ENCODE measurements at places on chromosomes 3 and 15.
A peak's percentile ranks its signal among the peaks of the same experiment; 100 is the strongest.

GRCh38 chr3:48957006-48957705 lies 32.9 kb upstream of the P4HTM start:
- ATAC-seq, result no peak

GRCh38 chr3:152430223-152431002 lies 161.7 kb downstream of the MBNL1 start:
- ATAC-seq, result peak; percentile 8

DNA sequence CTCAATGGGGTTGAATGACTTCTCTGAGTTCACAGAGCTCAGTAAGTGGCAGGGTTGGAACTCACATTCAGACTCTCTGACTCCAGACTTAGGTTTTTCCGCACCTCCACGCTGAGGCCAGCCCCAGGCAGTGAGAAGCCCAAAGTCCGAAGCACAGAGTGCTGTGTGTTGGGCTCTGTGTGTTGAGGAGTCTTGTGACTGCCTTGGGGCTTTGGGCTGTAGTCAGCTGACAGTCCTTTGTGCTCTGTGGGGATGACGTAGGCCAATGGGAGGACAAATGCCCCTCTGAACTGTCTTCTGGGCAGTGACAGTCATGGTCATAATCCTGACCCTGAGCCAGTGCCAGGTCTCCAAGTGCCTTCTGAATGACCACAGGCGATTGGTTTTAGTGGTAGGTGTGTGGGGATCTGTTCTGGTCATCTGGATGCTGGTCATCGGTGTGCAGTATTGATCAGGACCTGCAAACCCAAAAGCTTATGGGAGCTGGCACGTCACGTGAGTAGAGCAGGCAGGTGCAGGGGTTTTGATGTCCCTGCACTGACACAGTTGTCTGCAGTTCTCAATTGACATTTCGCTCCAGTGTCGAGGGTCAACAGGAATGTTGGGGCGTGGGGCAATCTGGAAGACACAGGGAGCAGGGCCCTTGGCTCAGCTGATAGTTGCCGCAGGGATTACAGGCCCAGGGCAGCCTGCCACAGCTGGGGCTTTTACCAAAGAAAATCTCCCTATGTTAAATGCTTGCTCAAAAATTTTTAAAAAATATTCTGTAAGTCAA lies 45.3 kb downstream of the CAPN3 start:
- ATAC-seq, result peak; percentile 47

DNA sequence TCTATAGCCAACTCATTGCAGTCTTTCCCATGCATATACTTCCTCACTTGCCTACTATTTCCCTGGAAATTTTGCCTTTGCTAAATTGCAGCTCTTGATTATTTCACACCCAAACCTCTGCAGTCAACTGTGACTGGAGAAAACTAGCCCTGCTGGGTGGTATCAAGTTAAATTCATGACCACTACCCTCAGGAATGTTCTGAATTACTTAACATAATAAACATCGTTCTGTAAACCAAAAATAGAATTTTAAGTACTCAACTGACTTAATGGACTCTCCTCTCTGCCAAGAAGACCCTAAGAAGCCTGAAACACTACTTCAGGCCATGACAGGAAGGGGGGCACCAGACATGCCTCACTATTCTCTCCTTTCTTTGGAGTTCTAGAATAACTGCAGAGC lies 1278.0 kb upstream of the GBE1 start:
- ATAC-seq, result no peak

- peak; percentile 46 for ATAC-seq
Measured at GRCh38 chr15:74906067-74906449, 593 bp downstream of the FAM219B start.

DNA sequence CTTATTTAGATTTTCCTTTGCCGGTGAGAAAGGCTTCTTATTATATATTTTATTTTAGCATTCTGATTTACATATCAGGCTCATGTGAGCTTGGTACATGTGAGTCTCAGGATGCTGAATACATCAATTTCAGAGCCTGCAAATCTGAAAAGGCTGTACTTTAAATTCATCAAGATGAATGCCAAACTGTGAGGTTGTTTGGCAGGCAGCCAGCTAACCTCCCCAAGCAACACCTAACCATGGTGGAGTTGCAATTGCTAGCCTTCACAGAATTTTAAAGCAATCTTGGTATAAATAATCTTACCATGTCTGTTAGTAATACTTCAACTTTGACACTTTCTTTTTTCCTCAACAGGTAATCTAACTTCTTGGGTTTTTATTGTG lies 252.5 kb downstream of the CDIN1 start:
- ATAC-seq, result peak; percentile 27

- ATAC-seq, result no peak
Measured at GRCh38 chr15:67613708-67614107, 71.2 kb downstream of the MAP2K5 start.

DNA sequence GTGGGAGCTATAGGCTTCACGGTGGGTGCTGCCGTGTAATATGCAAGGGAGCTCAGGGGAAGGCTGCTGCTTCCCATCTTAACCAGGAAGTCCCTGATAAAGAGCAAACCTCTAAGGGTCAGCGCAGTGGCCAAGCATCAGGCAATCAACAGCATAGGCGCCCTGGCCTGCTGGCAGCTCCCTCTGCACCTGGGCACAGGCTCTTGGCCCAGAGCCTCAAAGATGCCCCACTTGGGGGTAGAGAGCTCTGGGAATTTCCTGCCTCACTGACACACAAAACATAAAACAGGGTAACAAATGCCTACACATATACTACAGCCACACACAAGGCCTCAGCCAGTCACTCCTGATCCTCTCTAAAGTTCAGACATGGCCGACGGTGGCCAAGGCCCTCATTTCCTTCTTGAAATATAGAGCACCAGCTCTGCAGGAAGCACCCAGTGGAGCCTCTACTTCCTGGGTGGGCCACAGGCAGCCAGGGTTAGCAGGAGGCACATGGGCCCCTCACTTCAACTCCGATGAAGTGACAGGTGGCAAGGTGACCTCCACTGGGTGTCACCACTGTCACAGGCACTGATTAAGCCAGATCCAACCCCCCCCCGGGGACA lies 20.5 kb downstream of the SLC41A3 start:
- ATAC-seq, result no peak

DNA sequence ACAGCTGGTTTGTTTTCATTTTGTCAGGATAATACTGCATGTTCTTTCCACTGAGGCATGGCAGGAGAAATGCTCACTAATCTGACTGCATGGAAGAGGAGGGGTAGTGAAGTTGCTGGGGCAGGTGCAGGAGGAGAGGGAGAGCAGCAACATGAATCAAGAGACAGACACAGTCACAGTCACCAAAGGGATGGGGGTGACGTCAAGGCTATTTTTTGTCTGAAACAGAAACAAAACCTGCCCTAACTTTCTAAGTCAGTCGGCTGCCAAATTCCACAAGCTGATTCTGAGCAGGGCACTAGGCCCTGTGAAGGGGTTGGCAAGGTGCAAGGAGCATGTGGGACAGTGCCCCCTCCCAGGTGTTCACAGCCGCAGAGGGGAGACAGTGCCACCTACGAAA lies 186.6 kb upstream of the NSMCE3 start:
- ATAC-seq, result no peak

DNA sequence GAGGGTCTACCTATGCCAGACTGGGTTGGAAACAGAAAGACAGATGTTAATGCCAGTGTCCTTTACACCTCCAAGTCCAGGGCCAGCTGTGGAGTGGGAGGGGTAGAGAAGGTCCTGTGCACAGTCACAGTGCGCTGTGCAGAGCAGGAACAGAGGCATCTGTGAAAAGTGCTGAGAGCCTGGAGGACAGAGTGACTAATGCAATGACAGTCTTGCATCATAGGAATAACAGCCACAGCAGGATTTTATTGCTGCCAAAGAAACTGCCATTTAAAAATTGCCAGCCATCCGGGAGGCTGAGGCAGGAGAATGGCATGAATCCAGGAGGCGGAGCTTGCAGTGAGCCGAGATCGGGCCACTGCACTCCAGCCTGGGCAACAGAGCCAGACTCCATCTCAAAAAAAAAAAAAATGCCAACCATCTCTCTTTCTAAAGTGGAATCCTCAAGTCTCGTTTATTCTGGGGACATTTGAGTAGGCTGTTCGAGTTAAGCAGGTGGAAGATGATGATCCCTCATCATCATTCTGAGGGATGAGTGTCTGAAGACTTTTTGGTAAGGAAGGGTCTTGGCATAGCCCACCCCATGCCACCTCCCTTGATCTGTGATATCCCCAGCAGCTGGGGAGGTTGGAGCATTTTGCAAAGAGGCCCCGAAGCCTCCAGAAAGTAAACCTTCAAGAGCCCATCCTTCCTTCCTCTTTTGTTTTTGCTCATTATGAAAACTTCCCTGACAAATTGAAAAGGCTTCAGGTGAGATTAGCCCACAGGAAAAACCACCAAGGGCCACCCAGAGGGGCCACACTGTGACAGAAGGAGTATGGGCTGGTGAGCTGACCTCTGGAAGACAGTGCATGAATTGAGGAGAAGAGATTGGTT lies 7.7 kb downstream of the CCR2 start:
- peak; percentile 73 for ATAC-seq

DNA sequence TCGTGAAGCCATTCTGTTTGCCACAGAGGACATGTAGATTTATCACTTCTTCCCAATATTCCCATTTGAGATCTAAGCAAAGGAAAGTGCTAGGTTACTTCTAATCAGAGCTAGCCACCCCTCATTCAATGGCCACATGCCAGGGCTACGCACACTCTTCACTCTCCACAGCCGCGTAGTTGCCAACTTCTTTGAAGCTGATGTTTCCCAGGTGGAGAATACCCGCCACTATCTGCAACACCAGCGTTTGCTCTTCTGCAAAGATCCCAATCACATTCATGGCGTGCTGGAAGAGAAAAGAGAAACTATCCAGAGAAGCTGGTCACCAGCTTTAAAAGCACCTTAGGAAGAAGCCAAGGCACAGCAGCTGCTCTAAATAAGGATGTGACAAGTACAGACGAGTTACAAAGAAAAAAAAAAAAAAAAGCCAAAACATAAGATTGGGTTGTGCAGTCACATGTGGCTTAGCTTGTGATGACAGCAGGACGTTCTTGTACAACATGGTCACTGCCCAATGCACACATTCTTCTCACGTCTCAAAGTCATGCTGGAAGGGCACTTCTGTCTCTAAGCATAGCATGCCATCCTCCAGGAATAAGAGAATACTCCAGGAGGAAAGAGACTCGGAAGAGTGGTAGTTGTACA lies 16.4 kb downstream of the LDHAL6B start:
- no peak for ATAC-seq

- ATAC-seq, result no peak
Measured at GRCh38 chr15:51139091-51139490, 44.4 kb upstream of the TNFAIP8L3 start.

DNA sequence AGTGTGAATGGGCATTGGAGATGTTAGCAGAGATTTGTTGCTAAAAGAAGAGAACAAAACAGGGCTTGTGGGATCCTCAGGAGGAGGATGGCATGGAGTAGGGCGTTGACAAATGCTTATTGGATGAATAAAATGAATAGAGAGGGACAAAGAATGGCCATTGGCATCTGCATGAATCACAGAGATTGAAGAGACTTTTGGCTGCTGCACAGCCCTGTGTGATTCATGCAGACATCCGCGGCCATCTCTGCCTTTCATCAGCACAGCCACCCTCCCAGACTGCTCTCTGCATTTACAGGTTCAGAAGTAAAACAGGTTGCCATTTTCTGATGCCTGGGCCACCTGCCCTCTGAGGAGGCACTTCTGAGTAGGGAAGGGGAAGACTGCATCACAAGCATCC lies 397.9 kb downstream of the EPHB1 start:
- no peak for ATAC-seq

DNA sequence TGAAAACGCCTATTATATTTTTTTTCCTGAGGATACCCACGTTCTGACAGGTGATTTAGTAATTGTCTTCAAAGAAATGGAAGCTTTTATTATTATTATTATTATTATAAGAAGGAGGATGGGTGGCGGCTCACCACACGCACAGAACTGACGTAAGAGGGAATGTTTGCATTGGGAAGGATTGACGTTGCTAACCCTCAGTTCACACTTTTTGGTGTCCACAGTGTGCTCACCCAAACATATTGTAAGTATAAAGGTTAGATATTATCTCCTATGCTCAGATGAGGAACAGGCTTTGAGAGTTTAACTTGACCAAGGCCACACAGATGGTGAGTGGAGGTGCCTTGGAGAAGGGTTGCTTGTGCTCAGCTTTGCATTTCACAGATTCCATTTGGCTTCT lies 533.5 kb upstream of the TBL1XR1 start:
- no peak for ATAC-seq

GRCh38 chr15:100210338-100210737 lies 131.4 kb downstream of the ADAMTS17 start:
- ATAC-seq, result no peak

- no peak for ATAC-seq
Measured at GRCh38 chr3:102112704-102113230, 263.5 kb downstream of the NFKBIZ start.

DNA sequence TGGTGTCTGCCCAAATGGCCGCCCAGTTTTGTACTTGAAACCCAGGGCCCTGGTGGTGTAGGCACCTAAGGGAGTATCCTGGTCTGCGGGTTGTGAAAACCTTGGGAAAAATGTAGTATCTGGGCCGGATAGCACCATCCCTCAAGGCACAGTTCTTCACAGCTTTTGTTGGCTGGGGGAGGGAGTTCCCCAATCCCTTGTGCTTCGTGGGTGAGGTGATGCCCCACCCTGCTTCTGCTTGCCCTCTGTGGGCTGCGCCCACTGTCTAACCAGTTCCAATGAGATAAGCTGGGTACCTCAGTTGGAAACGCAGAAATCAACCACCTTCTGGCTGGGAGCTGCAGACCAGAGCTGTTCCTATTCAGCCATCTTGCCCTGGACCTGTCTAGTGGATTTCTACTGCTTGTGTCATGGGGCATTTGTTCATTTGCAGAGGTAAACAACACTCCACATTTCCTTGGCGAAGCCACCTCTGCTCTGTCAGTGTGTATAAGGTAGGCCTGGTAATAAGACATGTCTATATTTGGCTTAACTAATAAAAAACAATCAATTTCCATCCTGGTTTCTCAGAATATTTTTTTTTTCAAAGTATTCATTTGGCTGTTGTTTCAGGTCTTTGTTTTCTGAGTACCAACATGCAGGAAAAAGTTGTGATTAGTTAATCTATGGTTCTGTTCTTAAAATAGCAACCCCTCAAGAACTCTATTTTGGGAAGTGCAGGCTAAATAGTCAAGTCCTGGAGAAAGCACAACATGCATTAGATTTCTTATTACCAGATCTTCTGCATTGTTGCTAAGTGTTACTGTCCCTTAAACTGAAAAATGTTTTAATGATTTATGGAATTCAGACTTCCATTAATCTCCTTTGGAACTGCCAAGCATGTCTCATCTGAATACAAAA lies 304.3 kb downstream of the ZIC1 start:
- no peak for ATAC-seq

- peak; percentile 73 for ATAC-seq
Measured at GRCh38 chr15:101489599-101490407, at the start of gene PCSK6. PCSK6 (minus strand) TSS chr15:101489707; CDS start chr15:101489670, 37 bp downstream.

DNA sequence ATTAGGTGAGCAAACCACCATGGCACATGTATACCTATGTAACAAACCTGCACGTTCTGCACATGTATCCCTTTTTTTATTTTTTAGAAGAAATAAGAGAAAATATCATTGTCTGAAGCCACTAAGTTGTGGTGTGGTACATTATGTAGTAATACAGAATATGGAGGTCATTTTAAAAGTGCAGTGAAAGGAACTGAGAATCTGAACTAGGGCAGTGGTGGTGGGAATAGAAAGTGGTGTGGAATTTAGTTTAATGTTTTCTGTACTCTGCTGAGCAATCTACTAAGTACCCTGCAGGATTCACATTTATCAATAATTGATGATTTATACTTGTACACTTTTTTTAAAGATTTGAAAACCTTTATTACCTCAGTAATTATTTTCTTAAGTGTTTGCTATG lies 283.5 kb downstream of the CHL1 start:
- no peak for ATAC-seq
